Karpas-422 (cell line): ENCODE measurements at places on chromosomes 1 and 21.

DNA sequence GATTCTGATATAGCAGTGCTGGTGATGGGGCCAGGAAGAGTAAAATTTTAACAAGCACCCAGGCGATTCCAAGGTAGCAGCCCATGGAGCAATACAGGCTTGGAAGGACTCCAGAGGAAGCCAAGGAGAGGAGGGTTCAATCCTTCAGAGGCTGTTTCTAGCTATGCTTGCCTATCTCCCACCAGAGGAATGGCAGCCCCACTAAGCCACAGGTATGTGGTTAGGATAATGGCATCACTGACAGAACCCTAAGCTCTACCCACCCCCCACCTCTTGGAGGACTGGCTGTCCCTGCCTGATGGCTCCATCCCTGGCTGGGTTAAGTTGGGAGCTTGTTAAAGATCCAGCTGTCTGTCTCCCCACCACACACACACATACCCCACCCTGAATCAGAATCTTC lies 19.3 kb upstream of the PTAFR start:
- peaks cover 8% of the 10 kb centered on the region for H3K4me1 ChIP-seq
- H3K36me3 ChIP-seq, result peaks cover 26% of the 10 kb centered on the region
- H3K27me3 ChIP-seq, result no peaks in the 10 kb centered on the region
- no peak for DNase-seq
- no peak overlapping the region for H3K27ac ChIP-seq

- no peak overlapping the region for H3K27ac ChIP-seq
- H3K4me1 ChIP-seq, result peaks cover 7% of the 10 kb centered on the region
- DNase-seq, result no peak
Observed at GRCh38 chr1:116130356-116130755, 19.2 kb downstream of the MAB21L3 start.

DNA sequence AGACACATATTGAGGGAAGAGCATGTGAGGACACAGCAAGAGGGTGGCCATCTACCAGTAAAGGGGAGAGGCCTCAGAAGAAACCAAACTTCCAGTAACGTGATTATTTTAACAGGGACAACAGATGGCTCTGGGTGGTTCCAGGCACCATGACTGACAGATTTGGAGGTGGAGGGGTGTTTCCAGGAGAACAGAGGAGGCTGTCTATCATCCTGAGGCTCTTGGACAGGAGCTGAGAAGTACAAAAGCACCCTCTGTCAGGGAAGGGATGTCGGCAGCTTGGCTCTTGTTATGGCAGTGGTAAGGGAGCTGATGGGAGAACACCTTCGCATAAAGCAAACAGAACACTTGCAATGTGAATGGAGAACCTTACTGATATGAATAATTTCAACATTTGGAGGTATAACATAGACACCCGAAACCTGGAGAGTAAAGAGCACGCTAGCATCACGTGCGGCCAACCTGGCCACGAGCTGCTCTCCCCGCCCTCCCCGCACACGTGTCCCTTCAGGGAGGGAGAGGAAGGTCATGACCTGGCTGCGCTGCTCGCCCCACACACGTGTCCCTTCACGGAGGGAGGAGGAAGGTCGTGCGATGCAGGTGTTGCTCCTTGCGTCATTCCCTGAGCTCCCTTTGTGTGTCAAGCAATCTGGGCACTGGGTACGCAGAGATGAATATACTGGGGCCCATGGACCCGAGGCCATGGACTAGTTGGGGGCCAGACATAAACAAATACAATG lies 37.5 kb upstream of the NLRP3 start:
- H3K4me3 ChIP-seq, result no peak overlapping the region
- no peak for DNase-seq
- no peak overlapping the region for H3K27ac ChIP-seq
- H3K4me1 ChIP-seq, result no peaks in the 10 kb centered on the region

DNA sequence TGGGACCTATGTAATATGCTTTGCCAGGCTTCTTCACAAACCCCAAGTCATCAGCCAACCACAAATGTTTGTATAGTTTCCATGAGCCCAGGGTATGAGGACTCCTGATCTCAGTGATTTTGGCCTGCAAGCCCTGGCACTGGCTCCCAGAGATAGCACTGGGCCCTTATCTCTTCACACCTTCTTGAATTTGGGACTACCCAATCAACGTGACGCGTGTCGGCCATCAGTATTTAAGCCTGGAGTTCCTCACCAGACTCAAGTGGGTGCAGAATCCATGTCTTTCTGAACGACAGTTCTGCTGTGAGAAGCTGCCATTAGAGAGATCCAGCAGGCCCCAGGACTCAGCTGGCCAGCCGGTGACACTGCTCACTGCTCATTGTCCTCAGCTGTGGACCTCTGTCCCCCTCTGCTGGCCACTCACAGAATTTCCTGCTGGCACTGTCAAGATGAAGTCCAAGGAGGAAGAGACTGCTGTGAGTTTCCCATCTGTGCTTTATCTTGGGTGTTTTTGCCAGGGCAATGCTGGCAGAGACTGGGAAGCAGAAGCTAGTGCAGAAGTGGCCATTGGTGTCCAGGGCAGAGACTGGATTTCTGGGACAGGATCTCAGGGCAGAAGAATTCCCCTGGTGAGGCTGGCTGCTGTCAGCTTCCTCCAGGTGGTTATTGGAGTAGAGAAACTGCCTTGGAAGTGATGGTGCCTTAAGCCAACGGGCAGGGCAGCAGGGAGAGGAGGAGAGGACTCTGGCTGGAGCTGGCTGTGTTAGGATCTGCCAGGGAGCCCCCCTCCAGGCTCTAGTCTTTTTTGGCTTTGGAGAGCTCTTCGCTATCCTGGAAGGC lies 28.4 kb downstream of the TMCC2 start:
- H3K4me3 ChIP-seq, result no peak overlapping the region
- H3K27ac ChIP-seq, result no peak overlapping the region
- H3K4me1 ChIP-seq, result peaks cover 8% of the 10 kb centered on the region
- H3K27me3 ChIP-seq, result no peaks in the 10 kb centered on the region

- peak; percentile 71 for DNase-seq
- no peak overlapping the region for H3K4me3 ChIP-seq
- H3K36me3 ChIP-seq, result no peaks in the 10 kb centered on the region
- no peaks in the 10 kb centered on the region for H3K4me1 ChIP-seq
- H3K27me3 ChIP-seq, result no peaks in the 10 kb centered on the region
- H3K27ac ChIP-seq, result no peak overlapping the region
Observed at GRCh38 chr1:242467556-242468145, 56.8 kb downstream of the PLD5 start.

GRCh38 chr1:29836651-29837646 lies 600.6 kb downstream of the PTPRU start:
- no peaks in the 10 kb centered on the region for H3K4me1 ChIP-seq
- no peaks in the 10 kb centered on the region for H3K27me3 ChIP-seq
- no peak overlapping the region for H3K27ac ChIP-seq
- no peaks in the 10 kb centered on the region for H3K36me3 ChIP-seq

DNA sequence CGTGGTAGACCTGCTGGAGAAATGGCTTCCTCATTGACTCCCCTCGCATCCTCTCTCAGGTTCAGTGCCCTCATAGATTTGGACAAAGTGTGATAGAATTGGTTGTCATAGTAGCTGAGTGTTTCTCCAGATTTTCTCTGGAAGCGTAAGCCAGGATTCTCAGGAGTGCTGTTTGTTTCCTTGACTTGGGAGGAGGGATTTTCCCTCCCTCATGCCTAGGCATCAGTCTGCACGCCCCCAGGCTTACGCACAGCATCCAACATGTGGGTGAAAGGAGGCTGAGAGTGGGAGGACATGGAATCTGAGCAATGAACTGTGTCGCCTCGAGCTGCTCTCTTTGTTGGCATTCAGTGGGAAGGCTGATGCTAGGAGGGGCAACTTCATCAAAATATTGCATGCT lies 503.5 kb downstream of the LTN1 start:
- H3K4me1 ChIP-seq, result peaks cover 12% of the 10 kb centered on the region
- H3K4me3 ChIP-seq, result no peak overlapping the region
- H3K27me3 ChIP-seq, result no peaks in the 10 kb centered on the region
- H3K27ac ChIP-seq, result no peak overlapping the region
- no peak for DNase-seq

DNA sequence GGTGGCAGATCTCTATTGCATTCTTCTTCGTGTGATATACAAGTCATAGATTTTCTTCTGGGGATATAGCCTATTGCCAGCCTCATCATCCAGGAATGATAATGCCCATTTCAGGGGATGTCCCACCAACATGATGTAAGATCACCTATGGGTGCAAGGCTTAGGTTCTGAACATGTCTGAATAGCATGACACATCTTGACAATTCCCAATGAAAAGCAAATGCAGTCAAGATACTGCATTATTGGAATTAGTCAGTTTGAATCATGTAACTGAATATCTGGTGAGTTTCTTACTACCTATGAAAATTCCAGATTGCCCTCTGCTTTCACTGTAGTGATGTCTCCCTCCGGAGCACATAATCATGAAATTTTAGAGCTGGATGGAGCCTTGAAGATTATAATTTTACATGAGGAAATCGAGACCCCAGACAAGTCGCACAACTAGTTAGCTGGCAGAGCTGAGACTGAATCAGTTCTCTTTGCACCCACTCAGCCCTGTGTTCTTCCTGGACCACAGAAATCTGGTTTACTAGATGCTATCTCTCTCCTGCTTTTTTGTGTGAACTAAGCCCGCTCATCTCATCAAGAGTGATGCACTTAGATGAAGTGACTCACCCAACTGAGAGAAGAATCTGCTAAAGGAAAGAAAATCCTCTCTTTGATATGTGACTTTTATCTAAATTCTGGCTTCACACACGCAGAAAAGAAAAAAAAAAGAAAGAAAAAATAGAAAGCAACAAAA lies 65.0 kb downstream of the WDR64 start:
- H3K4me3 ChIP-seq, result no peak overlapping the region
- peaks cover 47% of the 10 kb centered on the region for H3K4me1 ChIP-seq
- no peaks in the 10 kb centered on the region for H3K27me3 ChIP-seq
- DNase-seq, result no peak
- H3K27ac ChIP-seq, result no peak overlapping the region

- no peaks in the 10 kb centered on the region for H3K27me3 ChIP-seq
- H3K4me1 ChIP-seq, result 0 out of 2 replicates have a peak, but pooled peaks cover 3% of the 10 kb centered on the region
- H3K27ac ChIP-seq, result no peak overlapping the region
- H3K36me3 ChIP-seq, result no peaks in the 10 kb centered on the region; the same call in 1 of the 2 replicates
- H3K4me3 ChIP-seq, result no peak overlapping the region
Observed at GRCh38 chr1:15676010-15676409, 8.1 kb upstream of the PLEKHM2 start.

GRCh38 chr1:79457562-79458224 lies 451.2 kb upstream of the ADGRL4 start:
- no peaks in the 10 kb centered on the region for H3K36me3 ChIP-seq
- H3K27me3 ChIP-seq, result no peaks in the 10 kb centered on the region
- H3K27ac ChIP-seq, result no peak overlapping the region

- no peaks in the 10 kb centered on the region for H3K36me3 ChIP-seq
- H3K27ac ChIP-seq, result no peak overlapping the region
- H3K27me3 ChIP-seq, result no peaks in the 10 kb centered on the region
- DNase-seq, result no peak
- no peak overlapping the region for H3K4me3 ChIP-seq
- H3K4me1 ChIP-seq, result no peaks in the 10 kb centered on the region
Observed at GRCh38 chr1:198968866-198969265, 330.0 kb downstream of the PTPRC start.

DNA sequence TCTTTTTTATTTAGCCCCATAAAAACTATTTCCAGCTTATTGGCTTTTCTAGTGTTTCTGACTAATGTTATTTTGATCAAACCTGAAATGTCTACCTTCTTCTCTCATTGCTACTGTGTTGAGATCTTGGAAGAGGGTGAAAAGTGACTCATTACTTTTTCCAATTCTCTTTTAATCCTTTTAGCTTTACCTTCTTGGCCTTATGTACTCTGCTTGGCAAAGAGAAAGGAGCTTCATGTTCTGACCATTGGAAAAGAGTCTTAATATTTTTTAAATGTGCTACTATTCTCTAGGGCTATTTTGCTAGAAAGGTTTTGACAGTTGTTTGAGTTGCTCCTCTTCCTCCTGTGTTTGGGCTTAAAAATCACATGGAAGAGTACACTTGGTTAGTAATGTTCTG lies 97.8 kb upstream of the CHODL start:
- H3K36me3 ChIP-seq, result no peaks in the 10 kb centered on the region
- H3K4me1 ChIP-seq, result no peaks in the 10 kb centered on the region
- H3K4me3 ChIP-seq, result no peak overlapping the region
- no peak for DNase-seq
- no peaks in the 10 kb centered on the region for H3K27me3 ChIP-seq
- no peak overlapping the region for H3K27ac ChIP-seq

- no peak overlapping the region for H3K27ac ChIP-seq
- H3K4me3 ChIP-seq, result no peak overlapping the region
- H3K27me3 ChIP-seq, result no peaks in the 10 kb centered on the region; the same call in 1 of the 2 replicates
- H3K36me3 ChIP-seq, result no peaks in the 10 kb centered on the region
- no peaks in the 10 kb centered on the region for H3K4me1 ChIP-seq
Observed at GRCh38 chr1:64598100-64598571, 128.2 kb downstream of the CACHD1 start.

- no peaks in the 10 kb centered on the region for H3K4me1 ChIP-seq
- H3K27ac ChIP-seq, result no peak overlapping the region
- no peaks in the 10 kb centered on the region for H3K27me3 ChIP-seq
- DNase-seq, result no peak
Observed at GRCh38 chr1:163875200-163875926, 553.6 kb downstream of the NUF2 start.

- peak; percentile 63 for DNase-seq
- no peaks in the 10 kb centered on the region for H3K27me3 ChIP-seq
- H3K27ac ChIP-seq, result no peak overlapping the region
- peaks cover 19% of the 10 kb centered on the region for H3K4me1 ChIP-seq
- H3K4me3 ChIP-seq, result no peak overlapping the region
Observed at GRCh38 chr1:91406773-91407389, 2.2 kb upstream of the HFM1 start.

- H3K36me3 ChIP-seq, result peaks cover 20% of the 10 kb centered on the region
- H3K4me1 ChIP-seq, result peaks cover 20% of the 10 kb centered on the region
- DNase-seq, result no peak
- no peak overlapping the region for H3K4me3 ChIP-seq
- H3K27ac ChIP-seq, result no peak overlapping the region
- no peaks in the 10 kb centered on the region for H3K27me3 ChIP-seq
Observed at GRCh38 chr1:45854724-45855123, 51.3 kb downstream of the MAST2 start.

DNA sequence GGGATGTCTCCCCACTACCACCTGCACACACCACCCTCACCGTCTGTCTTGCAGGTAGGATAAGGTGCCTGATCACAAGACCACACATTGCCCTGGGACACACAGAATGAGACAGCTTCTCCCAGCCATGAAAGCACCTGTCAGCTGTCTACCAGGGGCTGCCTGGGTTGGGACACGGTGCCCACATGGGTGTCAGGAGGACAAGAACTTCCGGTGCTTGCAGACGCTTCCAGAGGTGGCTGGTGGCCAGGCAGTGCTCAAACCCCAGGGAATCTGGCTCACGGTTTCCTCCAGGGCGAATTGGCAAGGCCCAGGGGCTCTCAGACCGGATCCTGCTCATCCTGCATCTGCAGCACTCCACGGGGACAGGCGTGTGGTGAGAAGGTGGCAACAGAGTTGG lies 182.6 kb upstream of the ARHGEF16 start:
- no peak overlapping the region for H3K4me3 ChIP-seq
- no peaks in the 10 kb centered on the region for H3K36me3 ChIP-seq
- DNase-seq, result no peak
- H3K27me3 ChIP-seq, result no peaks in the 10 kb centered on the region
- H3K4me1 ChIP-seq, result no peaks in the 10 kb centered on the region

GRCh38 chr1:112262316-112262715 lies 133.7 kb upstream of the CTTNBP2NL start:
- DNase-seq, result no peak
- no peak overlapping the region for H3K27ac ChIP-seq
- no peaks in the 10 kb centered on the region for H3K4me1 ChIP-seq
- H3K27me3 ChIP-seq, result no peaks in the 10 kb centered on the region

- H3K4me3 ChIP-seq, result no peak overlapping the region
- peaks cover 13% of the 10 kb centered on the region for H3K4me1 ChIP-seq
- no peak overlapping the region for H3K27ac ChIP-seq
- H3K27me3 ChIP-seq, result no peaks in the 10 kb centered on the region
- DNase-seq, result no peak
Observed at GRCh38 chr1:185578293-185578692, 155.9 kb upstream of the HMCN1 start.

- no peaks in the 10 kb centered on the region for H3K4me1 ChIP-seq
- no peaks in the 10 kb centered on the region for H3K27me3 ChIP-seq
- no peak overlapping the region for H3K4me3 ChIP-seq
- no peaks in the 10 kb centered on the region for H3K36me3 ChIP-seq
Observed at GRCh38 chr1:170676628-170677027, 12.7 kb downstream of the PRRX1 start.
